ENCODE measurements at places on chromosomes 1 and 21.

- DNase-seq: no peak
These were observed 1282.9 kb upstream of the B3GALT2 start for GRCh38 chr1:194469282-194469681.

- no peak for DNase-seq
These were observed 20.4 kb downstream of the TINAGL1 start for GRCh38 chr1:31596737-31597097.

- no peak for DNase-seq
These were observed 115.8 kb upstream of the FAM78B start for GRCh38 chr1:166282391-166283137.

GRCh38 chr1:78619032-78619431 is 1.2 kb upstream of the IFI44L start:
- no peak for DNase-seq

DNA sequence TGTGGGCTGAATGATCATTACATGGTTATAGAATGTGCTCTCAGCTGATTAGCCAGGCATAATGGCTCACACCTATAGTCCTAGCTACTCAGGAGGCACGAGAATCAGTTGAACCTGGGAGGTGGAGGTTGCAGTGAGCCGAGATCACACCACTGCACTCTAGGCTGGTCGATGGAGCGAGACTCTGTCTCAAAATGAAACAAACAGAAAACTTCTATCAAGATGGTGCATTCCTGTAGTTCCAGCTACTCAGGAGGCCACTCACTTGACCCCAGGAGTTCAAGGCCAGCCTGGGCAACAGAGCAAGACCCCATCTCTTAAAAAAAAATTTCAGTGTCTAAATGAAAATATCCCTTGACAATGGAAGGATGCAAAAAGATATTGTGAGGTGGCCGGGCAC is 10.9 kb downstream of the TIMM17A start:
- DNase-seq: no peak

GRCh38 chr21:42653231-42654061 is at the start of gene PDE9A:
TSS of gene PDE9A (plus strand) at chr21:42653621. CDS start at chr21:42653815, 194 bp downstream.
- DNase-seq: peak; percentile 41

DNA sequence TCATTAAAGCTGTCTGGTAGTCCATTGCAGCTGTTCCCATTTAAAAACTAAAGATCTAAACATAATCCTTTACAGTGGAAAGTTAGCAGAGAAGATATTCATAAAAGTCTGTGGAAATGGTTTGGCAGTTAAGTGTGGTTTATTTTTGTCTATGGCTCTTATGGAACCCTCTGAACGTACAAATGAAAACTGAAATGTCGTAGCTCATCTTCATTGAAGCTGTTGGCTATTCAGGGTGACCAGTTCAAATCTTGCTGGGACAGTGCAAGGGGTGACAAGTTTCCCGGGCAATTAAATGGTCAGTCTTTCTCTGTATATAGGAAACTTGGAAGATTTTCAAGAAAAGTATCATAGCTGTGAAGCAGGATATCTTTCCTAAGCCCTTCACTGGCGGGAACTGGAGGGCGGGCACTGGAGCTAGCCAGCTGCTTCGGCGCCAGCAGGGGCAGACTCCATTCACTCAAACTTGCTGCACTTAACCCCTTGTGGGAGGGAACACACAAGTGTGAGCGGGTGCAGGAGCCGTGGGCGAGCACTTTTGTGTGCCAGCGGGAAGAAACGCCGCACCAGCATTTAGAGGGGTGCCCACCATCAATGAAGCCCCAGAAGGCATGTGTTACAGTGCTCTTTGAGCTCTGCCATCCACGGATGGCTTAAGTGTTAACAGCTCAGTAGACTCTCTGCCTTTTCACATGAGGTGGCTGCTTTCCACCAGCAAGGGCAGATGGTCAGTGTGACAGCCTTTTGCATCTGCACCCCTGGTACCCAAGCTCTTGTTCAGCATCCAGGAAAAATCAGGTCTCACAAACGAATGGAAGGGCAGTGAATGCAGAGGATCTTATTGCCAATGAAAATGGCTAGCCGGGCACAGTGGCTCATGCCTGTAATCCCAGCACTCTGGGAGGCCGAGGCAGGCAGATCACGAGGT is 232.1 kb upstream of the KAZN start:
- DNase-seq: no peak

GRCh38 chr1:192565946-192566345 is 9.6 kb upstream of the RGS1 start:
- DNase-seq: no peak

GRCh38 chr1:199612976-199613774 is 414.3 kb upstream of the NR5A2 start:
- peak; percentile 1 for DNase-seq

DNA sequence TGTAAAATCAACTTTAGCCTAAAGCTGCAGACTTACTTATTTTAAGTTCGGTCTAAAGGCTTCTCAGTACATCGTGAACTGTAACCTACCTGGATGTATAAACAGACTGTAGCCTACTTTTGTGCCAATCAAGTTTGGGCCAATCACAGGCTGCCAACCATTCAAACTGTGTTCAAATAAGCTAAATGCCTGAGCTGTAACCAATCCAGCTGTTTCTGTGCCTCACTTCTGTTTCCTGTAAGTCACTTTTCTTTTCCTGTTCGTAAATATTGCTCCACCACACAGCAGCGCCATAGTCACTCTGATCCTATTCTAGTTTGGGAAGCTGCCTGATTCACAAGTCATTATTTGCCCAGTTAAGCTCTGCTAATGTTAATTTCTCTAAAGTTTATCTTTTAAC is 37.5 kb upstream of the SLAMF9 start:
- DNase-seq: no peak

GRCh38 chr1:24855474-24855873 is 74.6 kb downstream of the RUNX3 start:
- no peak for DNase-seq

DNA sequence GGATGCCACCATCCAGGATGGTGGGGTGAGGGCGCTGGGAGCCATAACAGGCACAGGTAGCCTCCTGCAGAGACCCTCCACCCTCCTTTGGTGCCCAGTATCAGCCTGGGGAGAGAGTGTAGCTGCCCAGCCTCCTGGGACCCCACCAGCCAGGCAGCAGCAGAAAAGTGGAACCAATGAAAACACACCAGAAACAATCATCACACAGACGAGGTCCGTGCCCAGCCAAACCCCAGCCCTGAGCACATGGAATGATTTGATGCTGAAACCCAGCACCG is 285.1 kb downstream of the PTPRU start:
- DNase-seq: no peak
